ENCODE measurements at places on chromosomes 4 and X.

- DNase-seq = no peak
Observed at GRCh38 chr4:6943012-6943884, 33.6 kb downstream of the TBC1D14 start.

DNA sequence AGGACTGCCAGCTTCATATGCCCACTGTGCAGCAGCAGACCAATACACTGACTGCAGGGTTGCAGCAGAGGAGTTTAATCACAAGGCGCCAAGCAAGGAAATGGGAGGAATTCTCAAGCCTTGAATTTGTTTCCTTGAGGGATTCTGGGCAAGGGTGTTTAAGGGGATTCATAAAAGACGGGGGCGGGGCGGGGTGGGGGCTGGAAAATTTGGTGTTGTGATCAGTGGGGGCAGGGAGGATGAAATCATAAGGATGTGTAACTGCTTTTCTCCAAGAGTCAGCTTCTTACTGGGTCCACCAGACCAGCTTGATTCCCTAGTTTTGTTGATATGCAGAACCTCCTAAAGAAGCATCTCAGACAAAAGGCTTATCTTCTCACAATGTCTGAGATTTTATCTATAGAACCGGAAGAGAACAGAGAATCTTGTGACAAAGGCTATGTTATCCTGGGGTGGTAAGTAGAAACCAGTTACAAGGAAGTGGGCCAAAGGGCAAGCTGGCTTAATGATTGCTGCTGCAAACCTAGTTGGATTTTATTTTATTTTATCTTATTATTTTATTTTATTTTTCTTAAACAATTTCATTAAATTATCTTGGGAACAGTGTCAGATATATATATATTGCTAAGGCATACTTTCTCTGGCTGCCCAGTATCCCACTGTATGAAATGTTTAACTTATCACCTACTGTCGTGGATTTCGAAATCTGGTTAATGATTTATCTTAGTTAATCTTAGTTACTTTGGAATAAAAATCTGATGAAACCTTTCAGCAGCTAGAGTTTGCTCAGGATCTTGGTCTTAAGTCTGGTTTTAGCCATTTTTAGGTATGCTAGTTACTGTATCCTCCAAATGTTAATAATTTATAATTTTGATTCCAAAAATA lies 276.4 kb downstream of the RPA4 start:
- peak; percentile 1 for DNase-seq

GRCh38 chrX:14718403-14718802 lies 154.5 kb downstream of the FANCB start:
- no peak for DNase-seq

DNA sequence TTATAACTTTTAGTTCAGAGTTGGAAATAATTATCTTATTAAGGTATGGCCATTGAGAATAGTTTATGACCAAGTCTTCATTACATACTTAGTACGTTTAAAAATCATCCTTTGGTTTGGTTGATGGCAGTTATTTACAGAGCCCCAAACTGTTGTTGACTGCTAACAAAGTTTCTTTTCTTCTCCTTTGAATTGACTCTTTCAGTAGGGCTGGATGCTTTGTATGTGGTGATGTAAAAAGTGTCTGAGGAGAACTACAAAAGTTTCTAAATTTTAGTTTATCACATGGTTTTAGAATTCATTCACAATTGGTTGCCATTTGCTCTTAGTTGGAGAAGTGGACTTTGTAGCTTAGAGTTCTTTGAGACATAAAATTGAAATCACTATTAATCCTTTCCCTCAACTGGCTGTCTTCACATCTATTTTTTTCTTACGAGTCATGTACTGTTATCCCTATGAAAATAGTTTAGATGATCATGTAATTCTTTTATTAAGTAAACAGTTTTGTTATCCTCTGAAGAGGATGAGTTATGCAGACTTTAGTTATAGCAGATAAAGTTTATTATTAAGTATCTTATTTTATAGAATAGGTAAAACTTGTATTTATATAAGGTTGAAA lies 14.8 kb downstream of the PTPN13 start:
- no peak for DNase-seq

DNA sequence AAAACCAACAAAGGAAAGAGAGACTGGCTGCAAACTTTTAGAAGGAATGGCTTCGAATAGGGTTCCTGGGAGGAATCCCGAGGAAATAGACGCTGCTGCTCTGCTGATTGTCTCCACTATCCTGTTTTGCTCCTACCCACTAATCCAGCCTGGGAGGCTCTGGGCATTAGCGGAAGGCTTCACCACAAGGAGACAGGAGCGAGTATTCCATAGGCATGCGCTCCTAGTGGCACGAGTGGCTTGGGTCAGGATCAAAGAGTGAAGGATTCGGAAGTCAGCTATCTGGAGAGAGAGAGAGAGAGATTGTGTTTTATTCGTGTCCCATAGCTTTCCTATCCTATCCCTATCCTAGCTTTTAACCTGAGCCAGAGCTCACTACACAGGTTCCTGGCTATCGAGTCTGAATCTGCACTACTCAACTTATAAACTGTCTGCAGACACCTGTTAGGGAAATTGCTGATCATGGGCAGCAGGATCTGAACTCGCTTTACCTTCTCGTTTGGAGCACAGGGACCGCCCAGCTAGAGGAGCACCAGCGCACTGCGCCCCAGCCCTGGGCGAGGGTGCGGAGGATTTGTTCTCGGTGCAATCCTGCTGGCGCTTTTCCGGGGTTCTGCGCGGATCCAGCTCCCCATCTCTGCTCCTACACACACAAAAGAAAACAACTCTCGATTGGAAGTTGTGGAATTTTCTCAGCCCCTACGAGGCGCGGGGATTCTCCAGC lies 740 bp upstream of the NPY2R start:
- peak; percentile 18 for DNase-seq

- no peak for DNase-seq
Observed at GRCh38 chr4:92988301-92988700, 684.5 kb downstream of the GRID2 start.

- no peak for DNase-seq
Observed at GRCh38 chr4:141705048-141705746, 68.8 kb downstream of the IL15 start.

DNA sequence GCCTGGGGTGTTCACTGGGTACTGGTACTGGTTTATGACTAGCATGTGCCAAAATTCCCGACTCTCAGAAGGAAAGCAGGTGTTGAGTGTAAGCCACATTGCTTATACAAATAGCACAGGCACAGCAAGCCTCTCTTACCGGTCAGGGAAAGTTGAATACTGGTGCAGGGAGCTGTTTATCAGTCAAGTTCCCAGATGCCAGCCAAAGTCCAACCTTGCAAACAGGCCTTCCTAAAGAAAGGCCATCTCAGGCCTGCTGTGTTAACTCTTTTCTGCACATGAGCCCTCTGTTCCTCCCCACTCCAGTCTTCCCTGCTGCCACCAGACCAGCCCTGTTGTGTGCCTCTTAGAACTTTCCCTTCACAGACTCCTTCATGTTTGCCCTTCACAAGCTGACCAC lies 34.2 kb downstream of the PKD2 start:
- DNase-seq = no peak

DNA sequence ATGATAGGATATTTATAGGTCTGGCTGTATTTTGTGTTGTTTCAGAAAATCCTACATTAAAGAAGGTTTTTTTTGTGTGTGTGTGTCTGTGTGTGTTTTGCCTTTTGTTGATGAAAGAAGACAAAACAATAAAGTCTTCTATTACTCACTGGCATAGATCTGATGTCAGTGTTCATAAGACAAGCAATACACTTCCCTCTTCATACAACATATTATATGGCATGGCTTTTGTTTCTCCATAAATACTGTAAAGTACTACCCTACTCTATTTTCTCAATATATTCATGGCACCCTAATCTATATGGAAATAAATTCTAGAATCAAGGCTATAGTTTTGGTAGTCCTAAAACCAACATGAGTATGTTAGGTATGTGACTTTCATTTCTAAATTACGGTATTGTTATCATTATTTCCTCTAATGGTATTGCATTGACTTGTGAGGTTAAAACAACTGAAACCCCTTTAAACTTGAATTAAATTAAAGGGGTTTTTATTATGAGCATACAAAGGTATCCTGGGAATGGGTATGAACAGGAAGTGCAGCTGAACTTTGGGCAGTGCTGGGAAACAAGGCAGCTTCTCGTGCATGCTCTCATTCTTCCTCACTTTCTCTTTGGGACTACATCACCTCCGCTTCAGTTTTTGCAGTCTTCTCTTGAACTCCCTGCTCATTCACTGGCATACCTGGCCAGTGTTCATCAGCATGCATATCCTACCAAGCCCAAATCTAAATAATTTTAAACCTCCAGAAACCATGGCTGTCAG lies 70.5 kb upstream of the PRSS48 start:
- DNase-seq = no peak

GRCh38 chr4:95510145-95510544 lies 38.6 kb downstream of the UNC5C start:
- DNase-seq = no peak

DNA sequence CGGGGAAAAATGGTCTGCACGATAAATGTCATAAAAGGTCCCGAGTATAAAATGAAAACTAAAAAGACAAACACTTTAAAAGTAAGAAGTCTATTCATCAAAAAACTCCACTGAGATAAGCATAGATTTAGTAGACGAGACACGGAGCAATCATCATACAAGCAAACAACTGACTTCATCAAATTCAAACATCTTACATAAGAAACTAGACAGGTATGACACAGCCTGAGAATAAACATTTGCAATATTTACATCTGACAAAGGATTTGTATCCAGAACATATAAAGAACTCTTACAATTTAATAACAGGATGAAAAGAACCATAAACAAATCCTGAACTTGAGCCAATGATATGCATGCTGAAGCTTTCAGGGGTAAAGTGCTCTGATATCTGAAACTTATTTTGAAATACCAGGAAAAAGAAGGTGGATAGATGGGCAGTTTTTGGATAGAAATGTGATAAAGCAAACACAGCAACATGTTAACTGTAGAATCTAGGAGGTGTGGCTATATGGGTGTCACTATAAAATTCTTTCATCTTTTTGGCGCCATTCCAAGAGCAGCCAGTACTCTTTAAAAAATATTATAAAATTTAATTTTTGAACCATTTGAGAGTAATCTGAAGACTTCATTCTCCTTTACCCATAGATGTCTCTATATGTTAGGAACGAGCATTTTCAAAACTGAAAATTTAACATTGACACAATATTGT lies 12.0 kb downstream of the MPP1 start:
- no peak for DNase-seq

GRCh38 chr4:187289371-187289770 lies 565.7 kb upstream of the FAT1 start:
- DNase-seq = no peak

DNA sequence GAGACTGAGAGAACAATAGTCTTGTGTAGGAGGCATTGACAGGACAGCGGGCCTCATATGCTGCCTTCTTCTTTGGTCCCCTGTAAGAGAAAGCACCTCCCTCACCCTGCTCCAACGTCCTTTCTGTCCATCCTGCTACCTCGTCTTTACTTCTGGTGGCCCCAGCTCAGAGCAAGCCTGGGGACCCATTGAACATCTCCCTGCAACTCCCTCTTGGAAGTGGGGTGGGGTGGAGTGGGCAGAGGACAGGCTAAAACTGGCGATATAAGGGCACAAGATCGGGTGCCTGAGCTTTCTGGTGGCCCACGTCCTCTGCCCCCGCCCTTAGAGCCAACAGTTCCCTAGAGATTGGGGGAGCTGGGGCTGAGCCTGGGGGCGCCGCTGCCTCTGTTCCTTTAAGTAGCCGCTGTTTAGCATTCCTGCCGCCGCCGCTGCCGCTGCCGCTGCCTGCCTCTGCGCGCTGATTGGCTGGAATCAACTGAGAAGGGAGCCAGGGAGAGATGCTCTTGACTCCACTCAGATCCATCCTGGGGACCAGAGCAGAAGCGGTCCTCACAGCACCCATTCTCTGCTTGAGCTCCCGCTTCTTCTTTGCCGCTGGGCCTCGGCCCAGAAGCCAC lies at the start of gene DLG3:
DLG3 (plus strand) TSS at position 510 of the 620 bp plus-strand sequence. CDS start 367 bp downstream, outside the sequence.
- peak; percentile 54 for DNase-seq

- DNase-seq = no peak
Observed at GRCh38 chrX:19687395-19687794, 172.1 kb upstream of the MAP3K15 start.
